Stimulated activated CD4-positive, alpha-beta T cell treated with anti-CD3 and anti-CD28 coated beads, Interleukin-12 subunit alpha, Interleukin-12 subunit beta, amount 100 ng/mL, for 24 hours (primary cell): ENCODE measurements at places on chromosomes 2 and 18.

- no peak for DNase-seq
Measured at GRCh38 chr18:43396266-43396665, 119.0 kb upstream of the SYT4 start.

- no peak for DNase-seq
Measured at GRCh38 chr18:957829-958228, 53.2 kb downstream of the ADCYAP1 start.

DNA sequence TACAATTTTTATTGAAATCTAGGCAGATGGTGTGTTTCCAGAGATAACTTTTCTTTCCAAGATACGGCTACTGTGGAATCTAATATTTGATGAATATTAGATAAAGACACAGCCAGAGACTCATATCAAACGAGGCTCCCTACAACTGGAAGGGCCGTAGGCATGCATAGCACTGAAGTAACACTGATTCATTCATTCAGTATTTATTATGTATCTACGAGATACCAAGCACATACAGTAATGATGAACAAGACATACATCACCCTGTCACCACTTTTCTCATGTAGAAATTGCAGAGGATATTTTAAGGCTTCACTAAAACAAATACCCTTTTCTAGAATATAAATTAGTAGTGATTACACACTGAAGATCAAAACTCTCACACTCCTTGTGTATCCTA lies 74.5 kb downstream of the KCTD18 start:
- no peak for DNase-seq

GRCh38 chr2:176464886-176465564 lies 195.8 kb downstream of the MTX2 start:
- DNase-seq: no peak

DNA sequence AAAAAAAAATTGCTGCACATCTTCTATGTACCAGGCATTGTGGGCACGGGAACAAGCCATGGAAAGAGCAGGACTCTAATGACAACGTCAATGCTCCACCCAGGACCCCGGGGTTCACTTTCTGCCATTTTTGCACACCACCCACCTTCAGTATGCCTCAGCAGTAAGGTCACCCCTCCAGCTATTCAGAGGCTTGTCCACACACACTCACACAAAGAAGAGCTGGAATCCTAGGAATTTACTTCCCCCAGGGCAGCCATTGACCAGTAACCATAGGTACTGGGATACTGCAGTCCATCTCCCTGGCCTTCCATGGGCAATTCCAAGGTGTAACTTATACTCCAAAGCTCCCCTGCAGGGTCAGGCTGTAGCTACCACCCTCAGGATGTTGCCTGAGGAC lies 170.8 kb downstream of the SUCLG1 start:
- no peak for DNase-seq

DNA sequence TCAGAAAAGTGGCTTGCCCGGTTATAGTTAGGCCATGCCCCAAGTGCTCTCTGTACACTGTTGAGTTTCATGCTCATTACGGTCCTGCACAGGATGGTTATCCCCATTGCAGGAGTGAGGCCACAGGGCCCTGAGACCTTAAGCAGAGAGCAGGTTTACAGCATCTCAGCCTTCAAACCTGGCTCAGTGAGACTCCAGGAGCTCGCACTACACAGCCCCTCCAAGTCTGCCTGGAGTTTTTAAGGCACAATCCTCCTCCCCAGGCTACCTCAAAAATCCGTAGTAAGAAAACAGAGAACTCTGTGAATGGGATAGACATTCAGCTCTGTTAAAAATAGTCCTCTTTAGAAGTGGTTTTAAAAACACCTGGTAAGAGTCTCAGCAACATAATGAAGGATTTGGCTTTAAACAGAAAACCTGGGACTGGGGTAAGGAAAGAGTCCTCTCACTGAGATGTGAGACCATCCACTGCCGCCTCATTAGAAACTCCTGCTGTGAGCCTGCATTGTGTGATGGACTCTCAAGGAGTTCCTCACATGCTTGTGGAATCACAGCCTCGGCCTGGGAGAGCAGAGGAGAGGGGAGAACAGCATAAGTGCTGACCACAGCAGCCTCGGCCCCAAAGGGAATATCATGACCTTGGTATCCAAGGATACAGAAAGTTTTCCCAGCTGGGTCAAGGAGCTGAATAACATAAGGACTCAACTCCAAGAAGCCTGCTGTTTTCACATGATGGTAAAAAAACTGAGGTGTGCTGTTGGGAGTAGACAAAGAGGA lies 214.8 kb downstream of the ATAD2B start:
- DNase-seq: no peak
